ENCODE measurements at places on chromosomes 4 and X.

GRCh38 chr4:168634276-168634802 is 137.5 kb downstream of the PALLD start:
- no peak for DNase-seq

GRCh38 chrX:9180623-9181022 is 146.7 kb upstream of the FAM9B start:
- DNase-seq = no peak

- no peak for DNase-seq
Measured at GRCh38 chr4:142567199-142567598, 278.9 kb downstream of the INPP4B start.

- no peak for DNase-seq
Measured at GRCh38 chr4:35163168-35163567, 1081.1 kb downstream of the ARAP2 start.

DNA sequence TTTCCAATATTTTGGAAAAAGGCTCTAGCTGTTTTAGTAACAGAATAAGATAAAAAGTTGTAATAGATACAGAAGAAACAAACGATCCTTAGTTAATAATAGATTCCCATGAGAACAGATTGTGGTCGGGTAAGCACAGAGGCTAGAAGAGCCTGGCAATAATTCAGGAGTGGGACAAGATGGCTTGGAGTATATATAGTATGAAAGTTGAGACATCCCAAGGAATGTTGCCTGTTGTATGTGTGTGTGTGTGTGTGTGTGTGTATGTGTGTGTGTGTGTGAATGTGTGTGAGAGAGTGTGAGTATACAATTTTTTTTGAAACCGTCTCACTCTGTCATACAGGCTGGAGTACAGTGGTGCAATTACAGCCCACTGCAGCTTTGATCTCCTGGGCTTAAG is 150.7 kb downstream of the PDGFC start:
- no peak for DNase-seq

DNA sequence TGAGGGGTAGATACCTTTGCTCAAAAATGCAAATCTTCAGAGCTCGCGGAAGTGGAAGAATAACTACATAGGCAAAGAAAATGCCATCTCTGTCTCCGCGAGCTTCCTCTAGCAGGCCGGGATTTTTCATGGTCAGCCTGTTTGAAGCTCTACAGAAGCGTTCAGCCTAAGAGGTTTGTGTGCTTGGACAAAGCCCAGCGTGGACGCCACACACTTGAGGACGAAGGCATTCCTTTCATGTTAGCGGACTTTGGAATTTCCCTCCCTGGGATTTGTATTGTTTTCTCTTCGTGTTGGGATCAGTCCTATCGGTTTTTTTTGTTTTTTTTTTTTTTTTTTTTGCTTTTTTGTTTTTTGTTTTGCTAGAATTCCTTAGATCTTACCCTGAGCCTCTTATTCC is 53.7 kb downstream of the SMIM31 start:
- no peak for DNase-seq

GRCh38 chr4:81966676-81967075 is 407.1 kb downstream of the HNRNPD start:
- no peak for DNase-seq

GRCh38 chrX:46837558-46838485 is 979 bp downstream of the RP2 start:
- no peak for DNase-seq

DNA sequence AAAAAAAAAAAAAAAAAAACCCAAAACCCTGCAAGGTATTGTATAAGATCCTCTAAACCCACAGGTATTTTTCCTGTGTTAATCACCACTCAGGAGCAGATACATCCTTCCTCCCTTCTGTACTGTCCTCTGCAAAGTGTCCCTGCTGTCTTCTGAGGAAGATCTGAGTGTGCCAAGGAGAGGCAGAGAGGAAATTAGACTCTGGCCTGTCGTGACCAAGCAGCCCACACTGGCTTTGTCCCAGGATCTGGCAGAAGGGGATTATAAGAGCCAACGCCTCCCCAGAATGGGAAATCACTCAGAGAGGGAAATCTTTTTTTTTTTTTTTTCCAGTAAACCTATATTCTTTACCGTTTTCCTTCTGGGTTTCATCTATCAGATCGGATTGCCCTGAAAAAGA is 39.6 kb downstream of the PTCHD1 start:
- no peak for DNase-seq

GRCh38 chr4:74540193-74540592 is 95.3 kb downstream of the AREG start:
- DNase-seq = no peak

All from stimulated activated CD4-positive, alpha-beta T cell treated with anti-CD3 and anti-CD28 coated beads, TNF-alpha, amount 100 ng/mL, for 1 hour (primary cell).